ENCODE measurements at places on chromosomes 7 and 10.

DNA sequence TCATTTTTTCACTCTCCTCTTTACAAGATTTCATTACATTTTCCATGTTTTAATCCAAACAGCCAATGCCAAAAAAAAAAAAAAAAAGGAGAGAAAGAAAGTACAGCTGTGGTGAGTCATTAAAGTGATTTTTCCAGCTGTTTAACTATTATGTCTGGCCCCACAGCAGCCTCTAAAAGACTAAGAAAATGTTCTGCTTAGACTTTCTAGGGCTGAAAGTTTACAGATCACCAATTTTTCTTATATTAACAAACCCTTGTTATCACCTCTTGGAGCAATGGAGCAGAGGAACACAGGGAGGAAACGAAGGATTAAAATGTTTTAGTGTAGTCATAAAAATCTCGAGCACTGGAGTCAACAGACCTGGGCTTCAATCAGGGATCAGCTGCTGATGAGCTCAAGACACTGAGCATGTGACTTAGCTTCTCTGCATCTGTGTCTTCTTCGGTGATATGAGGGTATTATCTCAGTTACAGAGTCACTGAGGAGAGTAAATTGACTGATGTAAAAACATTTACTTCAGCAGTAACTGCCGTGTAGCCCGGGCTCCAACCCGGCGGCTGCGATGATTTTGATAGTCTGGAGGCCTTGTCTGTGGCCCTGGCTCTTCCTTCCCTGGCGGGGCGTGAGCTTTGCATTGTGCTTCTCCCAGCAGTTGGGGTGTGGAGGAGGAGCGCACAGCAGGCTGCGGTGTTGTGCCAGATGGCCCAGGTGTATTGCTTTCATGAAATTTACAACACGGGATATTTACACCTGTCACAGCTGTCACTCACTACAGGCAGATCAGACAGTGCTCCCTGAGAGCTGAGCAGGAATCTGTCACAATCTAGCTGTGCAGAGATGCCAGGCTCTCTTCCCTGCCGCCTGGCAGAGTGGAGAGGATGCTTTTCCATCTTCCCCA lies 298.3 kb upstream of the FZD8 start:
- DNase-seq, result no peak

DNA sequence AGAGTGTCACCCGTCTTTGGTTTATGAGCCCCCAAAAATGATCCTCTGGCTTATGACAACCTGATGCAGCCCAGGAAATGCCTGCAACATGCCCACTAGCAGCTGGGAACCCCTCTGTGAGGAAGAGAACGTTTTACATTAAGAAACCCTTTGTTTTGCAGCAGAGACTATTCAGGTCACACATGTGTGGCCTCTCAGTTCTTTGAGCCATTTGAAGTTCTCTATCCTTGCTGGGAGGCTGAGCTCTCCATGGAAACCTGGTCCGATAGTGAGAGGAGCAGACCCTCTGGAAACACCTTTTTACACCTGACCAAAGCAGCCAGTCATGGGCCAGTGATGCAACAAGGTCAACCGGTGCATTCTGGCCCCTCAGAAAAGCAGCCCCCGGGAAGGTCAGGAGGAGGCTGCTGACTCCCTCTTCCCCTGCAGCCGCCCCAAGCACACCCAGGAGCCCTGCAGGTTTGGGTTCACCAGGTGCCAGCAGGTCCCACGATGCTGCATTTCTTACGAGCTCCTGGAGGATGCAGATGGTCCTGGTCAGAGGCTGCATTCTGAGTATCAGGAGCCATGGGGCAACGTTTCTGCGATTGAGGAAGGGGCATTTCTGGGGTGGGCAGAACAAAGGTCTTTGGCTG lies 134.3 kb downstream of the ZMYND11 start:
- no peak for DNase-seq

DNA sequence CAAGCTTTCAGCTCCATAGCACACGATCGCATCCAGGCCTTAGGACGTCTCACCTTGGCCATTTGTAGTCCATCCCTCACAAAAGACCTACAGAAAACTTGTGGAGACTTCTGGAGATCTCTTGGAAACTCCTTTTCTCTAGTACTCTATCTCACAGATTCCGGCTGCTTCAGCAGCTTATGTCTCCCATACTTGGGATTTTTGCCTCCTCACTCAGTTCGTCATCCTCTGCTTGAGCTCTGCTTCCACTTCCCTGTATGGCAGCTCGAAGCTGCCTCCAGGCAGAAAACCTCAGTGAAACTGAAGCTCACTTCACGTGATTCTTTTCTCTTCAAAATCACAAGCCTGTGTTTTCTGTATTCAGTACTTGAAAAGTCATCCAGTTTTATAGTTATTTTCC lies 178.7 kb upstream of the GDF10 start:
- DNase-seq, result no peak

- no peak for DNase-seq
Measured at GRCh38 chr10:10403762-10404161, 613.9 kb upstream of the CELF2 start.

DNA sequence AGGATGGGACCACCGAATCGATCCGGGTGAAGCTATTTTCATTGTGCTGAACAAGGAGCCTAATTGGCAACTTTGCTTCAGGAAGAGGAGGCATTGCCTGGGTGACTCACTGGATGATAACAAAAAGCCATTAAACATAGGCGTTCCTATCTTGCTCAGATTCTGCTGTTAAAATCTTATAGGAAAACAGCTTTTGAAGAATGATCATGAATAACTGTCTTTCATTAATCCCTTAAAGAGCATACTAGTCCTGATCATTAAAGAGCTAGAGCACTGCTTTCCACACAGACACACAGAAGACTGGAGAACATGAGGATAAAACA lies 174.2 kb upstream of the IMMP2L start:
- no peak for DNase-seq

- DNase-seq, result no peak
Measured at GRCh38 chr7:91378131-91378530, 113.9 kb downstream of the FZD1 start.

DNA sequence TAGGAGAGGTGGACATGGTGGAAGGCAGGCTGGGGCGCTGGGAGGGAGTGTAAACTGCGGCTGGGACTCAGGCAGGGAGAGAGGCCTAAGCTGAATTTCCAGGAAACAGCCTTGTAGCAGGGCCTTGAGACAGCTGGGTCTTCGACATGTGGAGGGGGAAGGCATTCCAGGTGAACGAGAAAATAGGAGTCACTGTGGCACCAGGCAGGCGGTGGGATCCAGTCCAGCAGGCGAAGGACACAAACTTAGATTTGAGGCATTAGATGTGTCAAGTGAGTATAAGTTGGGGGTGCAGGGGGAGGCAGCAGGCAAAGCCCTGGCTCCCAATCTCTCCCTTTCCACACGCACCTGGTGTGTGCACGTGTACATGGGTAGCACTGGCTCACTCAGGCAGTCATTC lies 105.3 kb downstream of the PTPN20 start:
- DNase-seq, result no peak

DNA sequence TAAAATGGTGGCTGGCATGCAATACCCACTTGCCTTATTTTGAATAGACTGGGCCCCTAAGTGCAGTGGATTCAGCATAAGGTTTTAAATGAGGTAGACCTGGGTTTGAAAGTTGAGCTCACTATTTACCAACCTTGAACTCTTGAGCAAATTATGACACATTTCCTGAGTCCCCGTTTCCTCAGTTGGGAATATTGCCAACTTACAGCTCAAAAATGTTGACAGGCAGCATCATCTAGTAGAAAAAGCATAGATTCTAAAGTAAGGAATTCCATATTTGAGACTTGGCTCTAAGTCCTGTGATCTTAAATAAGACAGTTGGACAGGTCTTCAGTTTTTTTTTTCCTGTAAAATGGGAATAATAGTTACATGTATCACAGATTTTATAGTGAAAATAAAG lies 305.5 kb downstream of the ACTR3B start:
- no peak for DNase-seq

GRCh38 chr10:78109210-78109609 lies 75.5 kb downstream of the RPS24 start:
- DNase-seq, result no peak

DNA sequence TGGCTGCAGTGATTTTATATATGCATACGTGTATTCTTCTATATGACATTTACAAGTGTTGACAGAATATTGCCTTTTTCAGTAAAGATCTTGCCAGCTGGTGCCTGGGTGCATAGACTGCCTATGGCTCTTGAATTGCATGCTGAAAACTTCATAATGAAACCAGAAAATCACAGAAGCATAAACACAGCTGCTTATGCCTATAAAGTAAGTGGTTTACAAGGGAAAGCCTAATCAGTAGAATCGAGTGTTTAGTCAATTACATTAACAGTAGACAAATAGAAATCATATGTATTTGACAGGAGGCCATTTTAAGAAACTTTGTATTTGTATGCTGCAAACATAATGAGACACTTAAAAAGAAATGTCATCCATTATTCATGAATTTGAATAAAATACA lies 82.5 kb downstream of the TMEM168 start:
- no peak for DNase-seq

GRCh38 chr7:127894588-127894987 lies 136.6 kb downstream of the LRRC4 start:
- no peak for DNase-seq

DNA sequence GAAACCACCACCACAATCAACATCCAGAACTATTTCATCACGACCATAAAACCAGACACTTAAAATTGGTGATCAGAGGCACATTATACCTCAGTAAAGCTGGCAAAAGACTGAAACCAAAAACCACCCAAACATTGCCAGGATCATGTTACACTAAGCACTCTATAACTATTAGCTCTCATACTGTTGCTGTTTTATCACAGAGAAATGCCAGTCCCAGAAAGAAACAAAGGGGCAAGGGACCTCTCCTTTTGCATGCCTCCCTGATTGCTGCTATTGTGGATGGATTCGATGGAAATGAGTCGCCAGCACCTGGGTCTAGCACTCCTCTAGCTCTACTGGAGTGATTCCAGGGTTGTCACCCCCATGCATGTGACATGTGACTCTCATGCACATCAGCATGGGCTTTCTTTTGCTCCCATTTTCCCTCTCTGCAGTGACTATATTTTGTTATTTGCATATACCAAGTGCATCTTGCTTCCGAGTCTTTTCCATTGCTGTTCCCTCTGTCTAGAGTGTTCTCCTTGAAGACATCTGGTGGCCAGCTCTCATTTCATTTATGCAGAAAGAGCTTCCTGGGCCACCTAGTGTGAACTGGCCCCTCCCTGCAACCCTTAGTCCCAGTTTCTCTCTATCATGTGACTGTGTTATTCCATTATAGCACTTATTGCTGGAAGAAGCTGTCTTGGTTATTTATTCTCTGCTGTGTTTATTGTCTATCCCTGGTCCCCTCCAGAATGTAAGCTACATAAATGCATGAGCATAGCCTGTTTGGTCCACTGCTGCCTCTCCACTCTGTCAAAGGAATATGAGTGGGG lies 300.6 kb downstream of the PLXNA4 start:
- DNase-seq, result no peak

DNA sequence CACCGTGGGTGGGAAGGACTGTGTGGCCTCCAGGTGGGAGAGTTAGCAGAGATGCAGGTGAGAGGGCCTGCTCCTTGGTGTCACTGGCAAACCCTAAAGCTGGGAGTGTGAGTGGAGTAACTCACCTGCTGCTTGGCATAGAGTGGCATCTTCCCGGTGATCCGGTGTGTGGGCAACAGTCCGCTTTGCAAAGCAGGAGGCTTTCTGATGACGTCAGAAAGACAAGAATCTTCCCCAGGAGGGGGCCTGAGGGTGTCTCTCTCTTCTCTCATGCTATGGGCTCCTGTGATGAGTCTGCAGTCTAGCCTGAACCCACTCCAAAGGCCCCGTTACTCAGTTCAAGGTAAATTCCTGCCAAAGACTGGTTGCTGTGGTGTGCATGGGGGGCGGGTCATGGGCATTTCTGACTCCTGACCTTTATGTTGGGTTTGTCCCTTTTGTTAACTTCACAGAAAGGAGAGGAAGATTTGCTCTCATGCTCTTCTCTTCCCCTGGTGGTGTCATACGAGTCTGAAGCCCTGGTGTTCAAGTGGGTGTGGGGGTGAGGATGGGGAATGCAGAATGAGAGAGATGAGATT lies 187.9 kb downstream of the GATA3 start:
- no peak for DNase-seq

GRCh38 chr10:78664929-78665553 lies 403.7 kb upstream of the ZMIZ1 start:
- no peak for DNase-seq

- DNase-seq, result no peak
Measured at GRCh38 chr7:73740771-73741170, 2.2 kb upstream of the ABHD11 start.

GRCh38 chr7:79862447-79863210 lies 272.0 kb upstream of the GNAI1 start:
- DNase-seq, result no peak

GRCh38 chr7:17456541-17456940 lies 158.1 kb downstream of the AHR start:
- DNase-seq, result no peak

DNA sequence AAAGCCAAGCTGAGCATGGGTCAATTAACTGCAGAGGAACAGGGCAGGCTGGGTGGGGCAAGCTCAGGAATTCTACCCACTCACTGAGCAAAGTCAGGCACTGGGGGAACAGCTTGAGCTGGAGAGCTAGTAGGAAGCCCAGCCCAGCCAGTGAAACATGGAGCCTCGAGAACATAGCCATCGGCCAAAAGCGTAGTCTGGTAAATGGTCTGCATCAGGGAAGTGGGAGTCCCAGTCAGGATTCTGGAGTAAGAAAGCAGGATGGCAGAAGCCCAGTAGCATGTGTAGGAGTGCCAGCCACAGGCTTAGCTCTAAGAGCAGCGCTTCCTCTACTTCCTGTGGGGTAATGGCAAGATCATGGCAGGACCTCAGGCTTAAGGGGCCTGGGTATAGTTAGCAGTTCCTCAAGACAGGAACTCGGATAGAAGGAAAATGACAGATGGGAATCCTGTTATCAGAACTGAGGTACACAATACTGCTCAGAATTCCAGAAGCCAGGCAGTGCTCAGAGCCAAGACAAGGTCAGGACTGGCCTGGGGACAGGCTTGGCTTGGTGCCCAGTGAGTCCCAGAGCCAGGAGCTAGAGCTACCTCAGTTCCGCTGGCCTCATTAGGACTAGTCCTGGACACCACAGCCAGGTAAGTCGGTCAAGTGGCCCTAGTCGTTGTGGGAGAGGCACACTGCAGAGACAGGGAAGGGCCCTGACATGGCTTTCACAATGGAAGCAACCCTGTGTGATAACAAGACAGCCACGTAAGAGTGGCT lies 65.4 kb upstream of the MXI1 start:
- DNase-seq, result no peak

DNA sequence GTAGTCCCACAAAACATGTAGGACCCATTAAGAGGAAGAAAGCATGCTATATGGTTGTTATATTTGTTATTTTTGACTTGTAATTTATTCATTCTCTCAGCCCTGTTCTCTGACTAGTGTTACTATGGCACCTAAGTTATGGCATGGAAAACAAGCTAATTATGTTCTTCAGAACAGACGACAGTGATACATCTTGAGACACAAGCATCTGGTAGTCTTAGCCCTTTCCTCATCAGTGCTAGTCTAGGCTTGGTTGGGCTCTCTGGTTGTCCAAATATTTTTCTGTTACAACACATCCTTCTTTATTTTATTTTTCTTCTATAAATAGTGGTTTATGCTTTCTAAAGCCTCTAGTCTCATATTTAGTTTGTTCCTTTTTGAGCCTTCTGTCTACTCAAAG lies 308.3 kb upstream of the KAT6B start:
- DNase-seq, result no peak
